Stimulated activated CD4-positive, alpha-beta T cell treated with anti-CD3 and anti-CD28 coated beads, TNF-alpha, amount 100 ng/mL, for 48 hours (primary cell): ENCODE measurements at places on chromosomes 2 and 18.

DNA sequence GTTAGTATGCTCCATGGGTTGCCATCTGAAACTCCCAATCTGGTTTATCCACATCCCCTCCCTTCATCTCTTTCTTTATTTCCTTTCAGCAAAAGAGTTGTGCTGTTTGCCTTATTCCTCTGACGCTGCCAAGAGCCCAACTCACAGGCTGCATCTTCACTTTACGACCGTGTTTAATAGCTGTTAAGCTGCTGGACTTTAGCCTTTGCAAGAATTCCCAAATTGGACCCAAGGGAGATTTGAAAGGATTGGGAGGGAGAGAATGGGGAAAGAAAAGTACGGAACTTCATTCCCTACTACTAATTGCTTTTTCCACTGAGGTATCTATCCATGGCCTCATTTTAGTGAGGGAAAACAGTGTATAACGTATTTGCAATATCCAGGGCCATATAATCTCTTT, 263.4 kb upstream of the MEIS1 start:
- DNase-seq: no peak

DNA sequence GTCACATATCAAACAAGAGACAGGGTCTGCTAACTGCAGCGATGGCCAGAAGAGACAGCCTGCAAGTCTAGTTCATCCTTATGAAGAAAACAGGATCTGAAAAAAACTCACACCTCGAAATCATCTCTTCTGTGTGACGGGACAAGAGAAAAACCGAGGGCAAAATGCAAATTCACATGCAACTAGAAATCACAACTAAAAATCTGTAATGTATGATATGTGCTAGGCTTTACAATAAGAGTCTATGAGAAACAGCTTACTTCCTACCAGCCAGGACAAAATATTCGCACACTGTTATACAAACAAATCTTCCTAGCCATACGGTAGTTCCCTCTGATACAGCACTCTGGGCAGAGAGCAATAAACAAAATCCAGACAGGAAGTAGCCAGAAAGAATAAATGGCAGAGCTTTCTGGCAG, 48.8 kb downstream of the ANKRD44 start:
- DNase-seq: no peak

GRCh38 chr2:28592481-28592880, 96.6 kb downstream of the PLB1 start:
- DNase-seq: no peak

- no peak for DNase-seq
Observed at GRCh38 chr2:1974397-1974796, 230.1 kb upstream of the PXDN start.

GRCh38 chr2:223007531-223007930, 44.5 kb upstream of the KCNE4 start:
- no peak for DNase-seq

GRCh38 chr2:1868683-1869141, 124.4 kb upstream of the PXDN start:
- DNase-seq: no peak

GRCh38 chr2:233098618-233099017, 38.5 kb downstream of the INPP5D start:
- no peak for DNase-seq

DNA sequence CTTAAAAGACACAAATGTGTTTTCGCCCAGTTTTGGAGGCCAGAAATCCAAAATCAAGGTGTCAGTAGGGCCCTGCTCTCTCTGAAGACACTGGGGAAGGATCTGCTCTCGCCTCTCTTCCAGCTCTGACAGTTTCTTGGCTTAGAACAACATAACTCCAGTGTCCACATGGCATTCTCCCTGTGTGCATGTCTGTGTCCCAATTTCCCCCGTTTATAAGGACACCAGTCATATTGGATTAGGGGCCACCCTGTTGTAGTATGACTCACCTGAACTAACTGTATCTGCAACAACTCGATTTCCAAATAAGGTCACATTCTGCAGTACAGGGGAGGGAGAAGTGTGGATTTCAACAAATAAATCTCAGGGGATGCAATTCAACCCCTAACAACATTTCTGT, 263.2 kb downstream of the SS18 start:
- DNase-seq: no peak

- no peak for DNase-seq
Observed at GRCh38 chr2:231396058-231396821, 730 bp downstream of the B3GNT7 start.

DNA sequence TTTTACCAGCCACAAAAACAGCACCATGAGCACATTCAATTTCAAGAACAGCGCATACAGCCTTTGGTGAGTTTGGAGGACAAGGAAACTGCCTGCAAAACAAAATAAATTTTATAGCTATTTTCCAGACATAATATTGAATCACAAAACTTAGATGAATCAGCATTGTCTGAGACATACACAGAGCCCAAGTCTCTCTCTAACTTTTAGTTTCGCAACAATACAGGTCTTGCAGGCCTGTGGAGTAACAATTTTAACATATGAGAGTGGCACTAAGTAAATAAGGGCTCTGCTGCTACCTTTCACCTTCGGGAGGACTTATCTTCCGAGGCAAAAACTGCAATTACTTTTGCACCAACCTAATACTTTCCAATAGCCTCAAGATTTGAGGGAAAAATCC, 56.1 kb upstream of the PEX13 start:
- DNase-seq: no peak
